ENCODE measurements at places on chromosomes 11 and 22.
A peak's percentile ranks its signal among the peaks of the same experiment; 100 is the strongest.

DNA sequence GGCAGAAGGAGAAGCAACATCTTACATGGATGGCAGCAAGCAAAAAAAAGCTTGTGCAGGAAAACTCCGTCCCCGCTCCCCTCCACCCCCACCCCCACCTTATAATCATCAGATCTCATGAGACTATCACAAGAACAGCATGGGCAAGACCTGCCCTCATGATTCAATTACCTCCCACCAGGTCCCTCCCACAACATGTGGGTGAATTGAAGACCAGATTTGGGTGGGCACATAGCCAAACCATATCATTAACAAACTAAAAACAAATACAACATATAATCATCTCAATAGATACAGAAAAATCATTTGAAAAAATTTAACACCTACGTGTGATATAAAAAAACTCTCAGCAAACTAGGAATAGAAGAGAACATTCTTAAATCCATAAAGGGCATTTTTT is 88.8 kb downstream of the BUD13 start:
- no peak for DNase-seq

- DNase-seq = no peak
Observed at GRCh38 chr11:35803115-35803514, 140.5 kb downstream of the TRIM44 start.

DNA sequence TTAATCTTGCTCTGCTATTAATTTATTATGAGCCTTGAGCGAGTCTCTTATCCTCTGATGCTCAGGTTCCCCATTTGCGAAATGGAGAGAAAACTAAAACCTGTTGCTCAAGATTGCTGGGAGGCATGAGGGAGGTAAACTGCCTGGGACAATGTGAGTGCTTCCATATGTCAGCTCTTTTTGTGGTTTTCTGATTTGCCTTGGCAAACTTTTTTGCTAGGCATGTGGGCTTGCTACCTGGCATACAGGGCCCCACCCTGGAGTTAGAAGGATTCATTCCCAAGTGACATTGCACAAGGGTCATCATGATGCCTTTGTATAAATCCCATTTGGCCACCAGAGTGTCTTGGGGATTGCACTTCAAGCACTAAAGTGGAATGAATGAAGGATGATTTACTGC is 22.4 kb downstream of the TSPAN18 start:
- DNase-seq = no peak

GRCh38 chr11:90493379-90493778 is 270.5 kb upstream of the CHORDC1 start:
- DNase-seq = no peak

- peak; percentile 26 for DNase-seq
Observed at GRCh38 chr11:27423125-27423524, 49.5 kb downstream of the LGR4 start.

- no peak for DNase-seq
Observed at GRCh38 chr11:15194671-15195415, 80.1 kb downstream of the INSC start.

DNA sequence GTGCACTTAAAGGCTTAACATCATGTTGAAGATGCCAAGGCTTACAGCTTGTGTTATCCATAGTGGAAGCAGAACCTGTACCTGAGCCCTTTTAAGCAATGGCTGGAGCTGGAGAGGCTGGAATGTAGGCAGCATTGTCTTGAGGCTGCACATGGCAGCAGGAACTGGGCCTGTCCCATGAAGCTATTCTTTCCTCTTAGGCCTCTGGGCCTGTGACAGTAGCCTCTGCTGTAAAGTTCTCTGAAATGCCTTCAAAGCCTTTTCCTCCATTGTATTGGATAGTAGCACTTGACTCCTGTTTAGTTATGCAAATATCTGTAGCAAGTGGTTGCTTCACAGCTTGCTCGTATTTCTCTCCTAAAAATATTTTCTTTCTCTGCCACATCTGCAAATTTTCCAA is 127.4 kb upstream of the ANO5 start:
- no peak for DNase-seq

- no peak for DNase-seq
Observed at GRCh38 chr11:123061403-123062157, at the start of gene HSPA8. HSPA8 (minus strand) TSS chr11:123062136; CDS start chr11:123061324, 812 bp downstream.

DNA sequence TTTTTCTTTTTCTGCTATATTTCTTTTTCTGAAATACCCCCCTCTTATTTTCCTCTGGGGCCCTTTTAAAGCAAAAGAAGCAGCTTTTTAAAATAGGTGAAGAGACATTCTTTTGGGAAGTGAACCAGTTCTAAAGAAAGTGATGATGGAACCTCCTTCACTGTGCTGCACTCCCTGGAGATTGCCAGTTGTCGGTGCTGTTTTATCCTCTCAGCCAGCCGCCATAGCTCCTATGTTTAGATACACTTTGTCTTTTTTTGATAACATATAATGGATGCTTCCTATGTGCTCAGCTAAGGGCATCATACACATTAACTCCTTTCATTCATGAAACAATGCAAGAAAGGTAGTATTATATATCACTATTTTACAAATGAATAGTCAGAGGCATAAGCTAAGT is 14.0 kb downstream of the CFAP300 start:
- DNase-seq = no peak

- DNase-seq = no peak
Observed at GRCh38 chr11:130832566-130833425, 83.5 kb downstream of the SNX19 start.

DNA sequence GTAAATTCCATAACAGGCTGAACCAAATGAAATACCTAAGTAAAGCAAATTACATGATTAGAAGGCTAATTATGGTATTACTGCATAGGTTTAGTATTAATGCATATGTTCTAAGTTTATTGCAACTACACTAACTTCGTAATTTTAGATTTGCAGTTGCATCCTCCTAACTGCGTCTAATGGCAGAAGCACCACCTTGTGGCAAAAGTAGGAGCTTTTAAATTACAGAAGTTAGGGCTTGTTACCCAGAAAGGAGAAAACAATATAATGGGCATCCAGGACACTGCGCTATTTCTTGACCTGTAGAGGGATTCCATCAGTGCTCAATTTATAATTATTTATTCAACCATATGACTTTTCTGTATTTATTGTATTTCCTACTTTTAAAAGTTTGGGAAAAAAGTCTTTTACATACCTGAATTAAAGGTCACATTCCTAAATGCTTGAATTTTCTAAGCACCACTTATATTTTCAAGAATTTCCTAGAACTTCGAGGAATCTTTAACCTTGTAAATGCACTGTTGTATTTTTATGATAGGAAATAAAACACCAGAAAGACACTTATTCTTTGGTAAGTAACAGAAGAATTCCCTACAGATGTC is 16.3 kb upstream of the GPR83 start:
- no peak for DNase-seq

DNA sequence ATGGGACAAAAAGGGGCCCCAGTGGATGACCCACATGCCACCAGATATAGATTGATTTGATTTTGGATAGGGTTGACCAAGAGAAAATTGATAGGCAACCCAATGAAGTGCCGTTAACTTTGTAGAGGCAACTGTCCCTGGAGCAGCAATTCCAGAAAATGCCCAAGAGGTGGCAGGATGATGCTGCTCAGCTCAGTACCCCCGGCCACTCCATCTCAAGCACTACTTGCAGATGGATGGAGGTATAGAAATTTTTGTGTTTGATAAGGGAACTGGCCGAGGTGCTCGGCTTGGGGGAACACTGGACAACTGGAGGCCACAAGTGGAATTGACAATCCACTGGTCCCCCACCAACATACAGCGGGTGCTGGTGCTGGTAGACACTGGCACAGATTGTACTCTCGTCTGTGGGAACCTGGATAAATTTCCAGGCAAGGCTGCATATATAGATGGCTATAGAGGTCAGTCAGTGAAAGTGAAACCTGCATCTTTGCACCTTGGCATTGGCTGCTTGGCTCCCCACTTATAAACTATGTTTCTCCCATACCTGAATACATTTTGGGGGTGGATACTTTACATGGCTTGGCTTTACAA is 86.3 kb downstream of the CCDC83 start:
- no peak for DNase-seq

- peak; percentile 44 for DNase-seq
Observed at GRCh38 chr11:46050003-46050461, 71.2 kb downstream of the PHF21A start.

DNA sequence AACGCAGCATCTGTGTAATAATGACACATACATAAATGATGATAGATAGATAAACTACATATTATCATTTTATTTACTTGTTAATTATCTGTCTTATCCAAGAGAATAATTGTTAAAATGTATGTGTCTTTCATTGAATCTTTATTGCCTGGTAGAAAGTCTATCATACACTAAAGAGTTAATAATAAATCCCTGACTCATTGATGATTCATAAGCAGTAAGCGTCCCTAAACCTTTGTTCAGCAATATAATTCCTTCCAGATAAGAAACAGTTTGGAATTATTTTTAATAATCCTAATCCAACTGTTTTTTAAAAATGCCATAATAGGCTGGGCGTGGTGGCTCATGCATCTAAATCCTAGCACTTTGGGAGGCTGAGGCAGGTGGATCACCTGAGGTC is 655.6 kb upstream of the CNTN5 start:
- no peak for DNase-seq

DNA sequence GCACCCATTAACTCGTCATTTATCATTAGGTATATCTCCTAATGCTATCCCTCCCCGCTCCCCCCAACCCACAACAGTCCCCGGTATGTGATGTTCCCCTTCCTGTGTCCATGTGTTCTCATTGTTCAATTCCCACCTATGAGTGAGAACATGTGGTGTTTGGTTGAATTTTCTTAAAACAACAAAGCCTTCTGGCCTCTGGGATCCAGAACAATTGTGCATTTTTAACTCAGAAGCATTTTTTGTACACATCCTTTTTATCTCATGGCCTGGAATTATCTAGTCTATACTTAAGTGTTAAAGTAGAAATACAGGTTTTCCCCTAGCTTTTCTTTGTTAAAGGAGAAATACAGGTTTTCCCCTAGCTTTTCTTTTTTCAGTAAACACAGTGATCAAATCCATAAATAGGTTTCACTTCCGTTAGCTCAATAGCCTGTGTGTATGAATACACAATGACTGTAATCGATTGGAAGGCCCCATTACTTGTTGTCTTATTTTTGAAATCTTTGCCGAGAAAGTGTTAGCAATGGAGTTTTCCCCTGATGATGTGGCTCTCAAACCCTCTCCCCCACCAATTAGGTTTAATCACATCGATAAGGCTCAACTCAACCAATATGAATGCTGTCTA is 125.6 kb upstream of the PITPNB start:
- no peak for DNase-seq

- no peak for DNase-seq
Observed at GRCh38 chr11:11244470-11245080, 108.5 kb downstream of the CSNK2A3 start.

DNA sequence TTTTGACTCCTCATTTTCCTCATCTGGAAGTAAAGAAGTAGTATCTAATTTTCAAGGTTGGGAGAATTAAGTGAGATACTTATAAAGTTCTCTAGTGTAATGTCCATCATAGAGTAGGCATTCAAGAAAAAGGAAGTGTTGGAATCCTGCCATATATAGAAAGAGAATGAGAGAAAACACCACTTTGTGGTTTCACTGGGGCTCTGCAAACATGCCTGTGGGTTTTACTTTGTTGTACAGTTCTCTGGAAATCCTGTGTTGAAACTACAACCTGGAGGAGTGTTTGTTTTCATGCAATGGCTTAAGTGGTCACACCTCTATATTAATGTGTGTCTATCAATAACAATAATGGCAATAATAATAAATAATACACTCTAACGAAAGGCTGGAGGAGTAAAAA is 741.7 kb downstream of the NELL1 start:
- no peak for DNase-seq

- no peak for DNase-seq
Observed at GRCh38 chr22:21009638-21010425, 5.1 kb upstream of the P2RX6 start.

DNA sequence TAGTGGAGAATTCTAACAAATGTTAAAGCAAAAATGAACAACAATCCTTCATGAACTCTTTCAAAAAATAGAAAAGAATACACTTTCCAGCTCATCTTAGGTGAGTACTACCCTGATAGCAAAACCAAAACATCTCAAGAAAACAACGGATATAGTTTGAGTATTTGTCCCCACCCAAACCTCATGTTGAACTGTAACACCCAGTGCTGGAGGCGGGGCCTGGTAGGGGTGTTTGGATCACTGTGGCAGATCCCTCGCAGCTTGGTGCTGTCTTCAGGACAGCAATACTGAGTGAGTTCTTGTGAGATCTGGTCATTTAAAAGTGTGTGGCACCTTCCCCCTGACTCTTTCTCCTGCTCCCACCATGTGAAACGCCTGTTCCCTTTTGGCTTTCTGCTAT is 27.0 kb downstream of the NCAPD3 start:
- DNase-seq = no peak

- no peak for DNase-seq
Observed at GRCh38 chr11:62116451-62116850, 7.4 kb upstream of the INCENP start.

DNA sequence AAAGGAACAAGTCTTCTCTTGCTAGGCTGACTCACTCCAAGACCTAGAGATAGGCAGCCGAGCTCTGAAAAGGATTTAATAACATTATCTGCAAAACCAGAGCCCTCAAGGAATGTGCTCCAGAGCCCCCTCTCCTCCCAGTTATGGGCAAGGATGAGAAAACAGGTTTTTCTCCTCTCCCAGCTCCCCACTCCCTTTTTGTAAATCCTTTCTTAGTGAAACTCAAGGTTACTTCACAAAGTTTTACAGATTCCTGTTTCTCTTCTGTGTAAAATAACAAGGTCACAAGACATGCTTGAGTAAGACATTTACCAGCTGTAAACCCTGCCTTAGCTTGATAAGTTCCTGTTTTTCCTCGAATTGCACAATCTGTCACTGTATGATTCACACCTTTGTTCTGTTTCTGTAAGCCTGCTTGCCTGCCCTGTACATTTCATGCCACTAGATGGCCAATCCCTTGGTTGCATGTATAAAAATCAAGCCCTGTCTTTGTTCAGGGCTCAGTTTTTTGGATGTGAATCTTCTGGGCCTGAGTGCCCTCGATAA is 489.4 kb downstream of the KCNA4 start:
- DNase-seq = no peak

GRCh38 chr11:76962583-76963416 is 71.4 kb upstream of the B3GNT6 start:
- no peak for DNase-seq

- DNase-seq = no peak
Observed at GRCh38 chr11:31823644-31824331, 12.7 kb upstream of the PAX6 start.

DNA sequence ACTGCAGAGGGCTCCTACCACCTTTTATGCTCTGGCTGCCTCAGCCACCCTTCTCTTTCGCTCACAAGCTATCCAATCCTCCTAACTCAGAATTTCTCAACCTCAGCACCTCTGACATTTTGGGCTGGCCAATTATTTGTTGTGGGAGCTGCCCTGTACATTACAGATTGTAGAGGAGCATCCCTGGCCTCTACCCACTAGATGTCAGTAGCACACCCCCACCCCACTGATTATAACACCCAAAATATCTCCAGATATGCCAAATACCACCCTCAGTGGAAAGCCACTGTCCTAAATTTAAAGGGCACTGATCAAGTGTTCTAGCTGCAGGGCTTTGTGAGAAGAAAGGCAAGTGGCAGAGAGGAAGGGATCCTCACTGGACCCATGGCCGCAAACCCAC is 443.1 kb downstream of the SOX6 start:
- DNase-seq = no peak

Data from BJ (cell line).